Stimulated activated CD4-positive, alpha-beta T cell treated with anti-CD3 and anti-CD28 coated beads, Interleukin-15, amount 100 ng/mL, for 1 hour (primary cell): ENCODE measurements at places on chromosomes 5 and 9.

GRCh38 chr9:110058304-110058953 lies 149.5 kb downstream of the C9orf152 start:
- peak; percentile 11 for DNase-seq

DNA sequence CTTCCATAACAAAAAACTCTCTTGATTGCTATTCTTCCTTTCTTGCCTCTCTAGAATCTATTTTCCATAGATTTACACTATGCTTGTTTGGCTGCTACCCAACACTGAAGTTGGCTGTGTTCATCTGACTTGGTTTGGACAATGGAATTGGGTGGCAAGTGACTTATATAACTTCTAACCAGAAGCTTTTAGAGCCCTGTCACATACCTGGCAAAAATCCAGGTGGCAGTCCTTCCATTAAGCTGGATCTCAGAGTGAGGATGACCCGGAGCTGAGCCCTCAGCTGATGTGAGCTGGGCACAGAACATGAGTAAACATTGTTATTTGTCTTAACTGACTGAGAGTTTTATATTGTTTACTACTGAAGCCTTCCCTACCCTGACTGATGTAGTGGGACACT lies 225.7 kb downstream of the TLR4 start:
- no peak for DNase-seq

GRCh38 chr9:131676431-131676972 lies 63.4 kb downstream of the RAPGEF1 start:
- DNase-seq = no peak

DNA sequence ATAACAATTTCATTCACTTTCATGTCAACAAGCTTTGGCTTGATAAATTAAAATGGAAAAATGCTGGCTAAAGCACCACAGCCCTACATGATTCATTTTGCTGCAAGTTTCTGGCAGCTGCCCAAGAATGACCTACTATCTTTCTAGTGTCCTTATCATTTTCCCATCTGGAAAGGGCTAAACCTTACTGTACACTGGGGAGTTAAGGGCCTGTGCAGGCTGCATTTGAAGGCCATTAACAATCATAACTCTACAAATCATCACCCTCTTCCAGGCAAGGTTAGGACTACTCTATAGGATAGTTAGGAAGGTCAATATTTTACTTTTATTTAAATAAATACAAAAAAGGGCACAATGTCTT lies 579.7 kb upstream of the ZNF608 start:
- DNase-seq = no peak

DNA sequence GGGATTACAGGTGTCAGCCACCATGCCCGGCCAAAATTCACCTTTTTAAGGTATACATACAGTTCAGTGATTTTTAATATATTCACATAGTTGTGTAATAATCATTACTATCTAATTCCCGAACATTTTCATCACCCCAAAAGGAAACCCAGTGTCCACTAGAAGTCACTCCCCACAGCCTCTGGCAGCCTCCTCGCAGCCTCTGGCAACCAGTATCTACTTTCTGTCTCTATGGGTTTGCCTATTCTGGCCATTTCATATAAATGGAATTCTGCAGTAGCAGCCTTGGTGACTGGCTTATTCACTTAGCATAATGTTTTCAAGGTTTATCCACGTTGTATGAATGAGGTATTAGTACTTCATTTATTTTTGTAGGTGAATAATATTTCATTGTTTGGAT lies 59.0 kb downstream of the UBAP1 start:
- no peak for DNase-seq

- no peak for DNase-seq
These were observed 524.4 kb upstream of the CHD1 start for GRCh38 chr5:99453196-99453595.

GRCh38 chr5:173829826-173830225 lies 58.3 kb upstream of the CPEB4 start:
- DNase-seq = no peak

GRCh38 chr9:93329629-93330280 lies 121.7 kb upstream of the FAM120A start:
- DNase-seq = no peak

DNA sequence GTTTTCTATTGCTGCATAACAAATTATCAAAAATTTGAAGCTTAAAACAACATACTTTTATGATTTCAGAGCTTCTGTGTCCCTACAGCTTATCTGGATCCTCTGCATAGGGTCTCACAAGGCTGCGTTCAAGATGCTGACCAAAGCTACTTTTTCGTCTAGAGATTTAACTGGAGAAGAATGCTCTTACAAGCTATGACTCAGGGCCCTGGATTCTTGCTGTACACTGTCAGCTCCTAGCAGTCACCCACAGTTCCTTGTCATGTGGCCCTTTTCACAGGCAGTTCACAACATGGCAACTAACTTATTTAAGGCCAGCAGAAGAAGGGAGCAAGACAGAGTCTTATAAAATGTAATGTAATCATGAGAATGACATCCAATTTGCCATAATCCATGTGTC lies 70.8 kb upstream of the FAM174A start:
- no peak for DNase-seq

DNA sequence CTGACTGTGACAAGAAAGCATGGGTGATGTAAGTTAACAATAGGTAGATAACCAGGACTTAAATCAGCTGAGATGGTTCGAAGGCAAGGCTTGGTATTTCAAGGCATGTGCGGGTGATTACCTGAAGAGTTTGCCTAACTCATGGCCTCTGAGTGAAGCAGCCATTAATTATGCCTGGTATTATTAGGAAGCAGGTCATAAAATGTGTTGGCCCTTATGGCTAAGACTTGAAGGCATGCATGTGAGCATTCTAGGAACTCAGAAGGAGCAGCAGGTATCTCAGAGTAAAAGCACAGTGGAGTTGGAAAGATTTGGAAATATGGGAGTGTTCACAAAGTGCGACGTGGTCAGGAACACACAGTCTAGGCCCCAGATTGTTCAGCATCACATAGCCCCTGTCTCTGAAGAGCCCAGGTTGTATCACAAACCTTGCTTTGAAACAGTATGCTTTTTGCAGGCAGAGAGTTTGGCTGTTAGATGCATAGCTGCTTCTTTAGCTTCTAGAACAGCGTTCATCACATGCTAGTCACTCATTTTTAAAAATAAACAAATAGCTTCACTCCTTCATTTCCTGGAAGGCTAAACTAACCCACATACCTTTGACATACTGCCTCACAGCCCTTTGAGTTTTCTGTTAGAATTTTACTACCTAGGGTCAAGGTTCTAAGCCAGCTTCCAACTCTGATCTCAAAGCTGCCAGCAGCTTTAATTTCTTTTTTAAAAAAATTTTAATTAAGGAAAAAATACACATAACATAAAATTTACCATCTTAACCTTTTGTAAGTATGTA lies 2.1 kb downstream of the HEXB start:
- DNase-seq = no peak

GRCh38 chr9:108634204-108634603 lies 221.6 kb downstream of the ACTL7B start:
- no peak for DNase-seq

- DNase-seq = no peak
These were observed 468.2 kb upstream of the KIF2A start for GRCh38 chr5:61837788-61838187.

- no peak for DNase-seq
These were observed 174.4 kb downstream of the EBF1 start for GRCh38 chr5:158925314-158925713.

- DNase-seq = no peak
These were observed 292.4 kb downstream of the EFNA5 start for GRCh38 chr5:107378218-107378899.

GRCh38 chr9:96460470-96460869 lies 10.5 kb downstream of the HABP4 start:
- no peak for DNase-seq

GRCh38 chr5:89827359-89827758 lies 582.2 kb downstream of the CETN3 start:
- DNase-seq = no peak

DNA sequence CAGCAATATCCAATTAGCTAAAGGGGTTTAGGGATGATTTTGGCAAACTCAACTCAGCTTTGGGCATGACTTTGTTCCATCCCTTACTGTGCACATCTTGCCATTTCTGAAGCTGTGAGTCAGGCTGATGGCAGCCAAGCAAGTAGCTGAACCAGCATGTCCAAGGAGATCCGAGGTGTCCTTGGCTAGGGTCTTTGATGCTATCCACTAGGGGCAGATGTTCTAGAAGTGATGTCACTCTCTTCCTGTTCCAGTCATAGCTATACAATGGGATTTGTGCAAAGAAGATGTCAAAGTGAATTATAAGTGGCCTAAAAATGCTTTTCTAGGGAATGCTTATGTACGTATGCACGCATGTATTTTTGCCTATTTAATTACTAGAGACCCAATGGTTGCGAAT lies 160.8 kb upstream of the PAPPA start:
- DNase-seq = no peak

DNA sequence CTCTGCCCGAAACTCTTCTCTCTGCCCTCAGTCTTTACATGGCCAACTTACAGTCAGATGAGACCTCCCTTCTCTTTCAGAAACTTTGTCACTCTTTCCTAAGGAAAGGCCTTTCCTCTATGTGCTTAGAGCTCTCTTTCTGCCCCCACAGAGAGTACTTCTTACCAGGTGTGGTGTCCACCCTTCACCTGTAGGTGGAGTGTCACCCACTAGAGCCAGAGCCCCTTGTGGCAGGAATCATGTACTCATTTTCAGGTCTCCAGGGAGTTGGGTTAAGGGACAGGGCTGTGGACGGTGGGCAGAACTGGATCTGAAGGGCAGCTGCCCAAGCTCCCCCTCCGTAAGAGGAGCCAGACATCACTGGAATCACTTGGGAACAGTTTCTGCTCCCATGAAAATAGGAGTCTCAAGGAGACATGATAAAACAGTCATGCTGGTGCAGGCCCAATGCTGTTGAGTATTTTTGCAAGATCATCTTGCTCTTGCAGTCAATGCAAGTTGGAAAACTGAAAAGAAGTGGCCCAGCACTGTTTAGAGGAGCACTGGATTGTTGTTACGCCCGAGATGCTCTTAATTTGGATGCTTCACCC lies 436.7 kb downstream of the ZSWIM6 start:
- no peak for DNase-seq

DNA sequence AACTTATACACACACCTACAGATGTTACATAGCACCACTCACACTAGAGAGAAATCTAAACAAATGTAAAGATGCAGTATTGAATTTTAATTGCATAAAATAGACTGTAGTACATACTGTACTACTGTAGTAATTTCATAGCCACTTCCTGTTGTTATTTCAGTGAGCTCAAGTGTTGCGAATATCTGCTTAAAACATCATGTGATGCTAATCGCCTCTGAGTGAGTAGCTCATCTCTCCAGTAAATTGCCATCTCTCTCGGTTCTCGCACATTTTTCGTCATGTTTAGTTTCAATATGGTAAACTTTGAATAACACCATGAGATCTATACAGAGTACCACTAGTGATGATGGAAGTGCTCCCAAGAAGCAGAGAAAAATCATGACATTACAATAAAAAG lies 22.0 kb upstream of the ARHGEF28 start:
- no peak for DNase-seq

- no peak for DNase-seq
These were observed 53.9 kb downstream of the ZCCHC7 start for GRCh38 chr9:37174247-37174646.

DNA sequence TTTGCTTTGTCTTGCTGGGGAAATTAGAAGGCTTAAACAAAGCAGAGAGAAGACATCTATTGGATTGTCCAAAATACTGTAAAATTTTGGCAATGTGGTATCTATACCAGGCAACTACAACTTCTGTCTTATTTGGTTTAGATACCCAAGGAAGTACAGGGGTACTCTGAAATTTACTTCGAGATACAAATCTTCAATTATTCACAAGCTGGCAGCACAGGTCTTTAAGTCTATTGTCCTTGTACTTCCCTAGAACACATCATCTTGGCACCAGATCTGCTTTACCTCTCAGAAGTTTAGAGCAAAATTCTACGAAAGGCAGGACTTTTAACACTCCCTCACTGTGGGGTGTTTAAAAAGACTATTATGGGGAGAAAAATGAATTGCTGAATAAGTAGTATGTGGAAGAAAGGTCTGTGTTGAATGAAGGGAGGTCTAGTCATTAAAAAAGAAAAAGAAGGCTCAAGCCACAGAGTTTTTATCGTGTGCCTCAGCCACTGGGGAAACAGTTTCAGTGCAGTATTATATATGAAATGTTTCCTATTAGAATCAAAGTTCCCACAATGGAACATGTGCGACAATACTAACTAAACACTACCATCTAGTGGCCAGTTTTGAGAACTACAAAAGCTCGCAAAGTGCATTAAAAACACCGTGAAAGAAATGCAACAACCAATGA lies 93.7 kb downstream of the PDE4D start:
- no peak for DNase-seq

DNA sequence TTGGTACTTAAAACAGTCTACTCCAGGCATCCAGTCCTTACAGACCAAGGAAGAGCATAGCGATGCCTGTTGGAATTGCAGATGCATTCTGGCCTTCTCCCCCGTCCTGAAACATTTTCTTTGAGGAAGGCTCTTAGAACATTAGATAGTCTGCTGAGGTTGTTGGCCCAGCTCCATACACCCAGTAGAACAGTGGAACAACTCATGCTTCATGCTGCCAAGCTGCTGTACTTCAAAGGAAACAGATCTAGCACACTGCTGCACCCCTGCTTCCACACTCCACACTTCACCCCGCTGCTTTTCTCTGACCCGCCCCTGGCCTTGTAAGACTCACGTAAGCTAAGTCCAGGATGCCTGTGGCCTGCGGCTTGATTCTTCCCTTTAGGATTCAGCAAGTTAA lies 33.4 kb upstream of the NCS1 start:
- DNase-seq = no peak

DNA sequence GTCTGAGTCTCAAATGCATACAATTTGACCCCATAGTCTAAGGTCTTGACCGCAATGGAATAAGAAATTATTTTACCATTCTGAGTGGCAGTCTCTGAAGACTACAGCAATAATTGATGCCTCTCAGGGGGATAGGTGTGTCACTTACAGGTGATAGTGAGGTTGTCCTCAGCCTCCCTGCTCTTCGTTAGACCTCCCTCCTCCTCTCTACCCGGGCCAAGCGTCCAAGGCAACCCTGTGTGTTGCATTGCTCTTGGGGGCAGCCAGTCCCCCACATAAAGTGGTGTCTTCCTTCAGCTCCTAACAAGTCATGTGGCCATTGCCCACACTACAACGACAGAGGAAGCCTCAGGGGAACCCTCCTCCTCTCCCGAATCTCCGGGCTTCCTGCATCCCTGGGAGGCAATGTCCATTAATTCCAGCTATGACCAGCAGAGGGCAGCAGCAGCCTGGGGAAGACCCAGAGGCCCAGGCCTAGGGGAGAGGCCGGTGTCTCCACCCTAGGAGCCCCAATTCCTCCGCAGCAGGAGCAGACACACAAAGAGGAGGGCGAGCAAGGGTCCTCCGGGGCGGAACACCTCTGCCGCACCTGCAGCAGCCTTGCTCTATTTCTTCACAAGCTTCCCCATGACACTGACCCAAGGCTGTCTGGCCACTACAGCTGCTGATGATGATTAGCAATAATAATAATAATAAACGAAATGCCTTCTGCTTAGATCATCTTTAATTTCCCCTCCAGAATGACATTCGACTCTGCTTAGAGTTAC lies 134.8 kb downstream of the KCNIP1 start:
- no peak for DNase-seq

- DNase-seq = no peak
These were observed 380.8 kb upstream of the RFX3 start for GRCh38 chr9:3906437-3907213.

- DNase-seq = no peak
These were observed 7.4 kb downstream of the NR2F1-AS1 start for GRCh38 chr5:93573354-93574351.
